ENCODE measurements at places on chromosomes 7 and 10.
A peak's percentile ranks its signal among the peaks of the same experiment; 100 is the strongest.

DNA sequence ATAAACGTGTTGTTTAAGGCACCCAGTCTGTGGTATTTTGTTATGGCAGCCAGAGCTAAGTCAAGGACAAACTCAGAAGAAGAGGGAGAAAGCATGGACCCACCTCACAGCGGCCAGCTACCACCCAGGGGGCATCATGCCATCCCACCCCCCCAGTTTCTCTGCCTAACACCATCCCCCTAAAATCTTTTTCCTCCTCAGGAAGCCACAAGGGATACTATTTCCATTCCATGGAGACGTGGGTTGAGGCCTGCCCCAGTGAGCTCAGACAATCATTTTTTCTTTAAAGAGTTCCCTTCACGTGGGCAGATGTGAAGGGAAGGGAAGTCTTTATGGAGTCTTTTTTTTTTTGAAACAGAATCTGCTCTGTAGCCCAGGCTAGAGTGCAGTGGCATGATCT, 131.8 kb downstream of the FGFR2 start:
- DNase-seq: no peak

DNA sequence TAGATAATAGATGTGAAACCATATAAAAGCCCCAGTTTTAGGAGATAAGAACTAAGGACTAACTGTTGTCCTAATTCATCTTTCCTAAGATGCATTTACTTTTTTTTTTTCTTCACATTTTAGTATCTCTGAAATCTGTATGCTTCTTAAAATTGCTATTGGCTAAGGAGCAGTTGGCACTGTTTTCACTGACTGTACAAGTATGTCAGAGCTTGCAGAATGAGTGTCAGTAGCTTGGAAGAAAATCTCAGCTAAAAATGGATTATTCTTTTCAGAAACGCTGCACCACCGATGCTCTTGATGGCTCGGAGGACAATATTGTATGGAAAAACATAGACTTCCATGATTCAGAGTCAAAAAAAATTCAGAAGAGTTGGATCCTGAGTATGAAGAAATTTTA, 91.1 kb upstream of the DNAJB12 start:
- no peak for DNase-seq

DNA sequence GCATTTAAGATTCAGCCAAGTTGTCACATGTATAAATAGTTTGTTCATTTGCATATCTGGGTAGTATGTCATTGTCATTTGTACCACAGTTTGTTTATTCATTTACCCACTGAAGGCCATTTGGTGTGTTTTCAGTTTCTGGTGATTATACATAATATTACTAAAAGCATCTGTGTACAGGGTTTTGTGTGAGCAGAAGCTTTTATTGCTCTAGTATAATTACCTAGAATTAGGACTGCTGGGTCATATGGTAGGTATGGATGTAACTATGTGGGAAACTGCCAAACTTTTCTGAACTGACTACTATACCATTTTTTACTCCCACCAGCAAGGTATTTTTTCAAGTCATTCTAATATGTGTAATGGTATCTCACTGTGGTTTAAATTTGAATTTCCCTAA, 584.0 kb upstream of the GHITM start:
- no peak for DNase-seq

DNA sequence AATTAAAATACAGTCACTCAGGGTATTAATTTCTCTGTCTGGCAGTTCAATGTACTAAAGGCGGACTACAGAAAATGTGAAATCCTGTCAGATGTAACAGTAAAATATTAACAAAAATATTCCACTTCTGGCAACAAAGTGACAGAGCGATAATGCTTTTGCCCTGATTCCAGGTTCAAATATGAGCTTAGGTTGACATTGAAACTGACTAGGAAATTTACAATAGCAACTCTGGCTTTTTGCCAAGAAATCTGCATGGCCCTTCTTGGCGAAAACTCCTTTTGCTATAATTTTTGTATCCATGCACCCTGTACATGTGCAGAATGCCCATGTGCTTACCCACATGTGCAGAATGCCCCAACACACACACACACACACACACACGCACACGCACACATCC, 552.2 kb downstream of the MDFIC start:
- DNase-seq: no peak

DNA sequence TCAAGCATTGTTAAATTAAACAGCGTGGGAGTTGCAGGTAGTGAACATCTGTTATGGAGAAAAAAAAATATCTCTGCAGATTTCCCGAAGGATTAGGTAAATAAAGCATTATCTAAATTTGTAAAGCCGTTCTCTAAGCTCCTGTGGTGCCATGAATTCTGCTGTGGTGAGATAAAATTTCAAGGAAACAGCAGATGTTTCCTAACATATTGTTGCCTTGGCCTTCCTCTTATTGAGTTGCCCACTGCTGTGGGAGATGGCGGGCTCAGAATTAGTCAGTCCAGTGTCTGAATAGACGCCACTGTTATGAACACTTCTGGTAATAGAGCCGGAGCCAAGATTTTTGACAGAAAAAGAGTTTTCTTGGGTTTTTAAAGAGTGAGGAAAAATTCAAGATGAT, 82.6 kb upstream of the ELMO1 start:
- no peak for DNase-seq

DNA sequence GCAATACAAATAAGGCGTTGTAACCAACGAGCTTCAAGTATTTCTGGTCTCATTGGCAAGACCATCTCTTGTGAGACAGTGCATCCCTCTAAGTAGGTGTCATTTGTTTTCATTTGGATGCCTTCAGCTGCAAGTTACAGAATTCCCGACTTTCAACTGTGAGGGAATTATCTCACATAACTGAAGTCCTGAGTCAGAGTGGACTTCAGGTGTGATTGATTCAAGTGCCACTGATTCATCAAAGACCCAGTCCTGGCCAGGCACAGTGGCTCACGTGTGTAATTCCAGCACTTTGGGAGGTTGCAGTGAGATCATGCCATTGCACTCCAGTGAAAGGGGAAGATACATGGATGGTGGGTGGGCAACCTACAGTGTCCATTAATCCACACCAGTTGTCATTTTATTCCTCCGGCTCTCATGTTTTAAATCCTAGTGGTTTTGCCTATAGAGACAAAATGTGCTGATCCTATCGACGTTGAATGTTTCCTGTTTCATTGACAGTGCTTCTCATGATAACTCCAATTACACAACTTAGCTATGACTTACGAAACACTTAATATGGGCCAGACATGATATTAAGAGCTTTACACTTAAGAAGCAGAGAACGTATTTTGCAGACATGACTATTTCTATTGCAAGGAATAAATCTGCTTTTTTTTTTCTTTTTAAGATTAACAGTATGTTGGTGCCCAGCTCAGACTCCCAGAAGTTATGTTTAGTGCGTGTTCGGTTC, 268.0 kb downstream of the FRMD4A start:
- DNase-seq: no peak

- DNase-seq: no peak
Observed at GRCh38 chr10:97714401-97715258, 1.1 kb downstream of the MARVELD1 start.

DNA sequence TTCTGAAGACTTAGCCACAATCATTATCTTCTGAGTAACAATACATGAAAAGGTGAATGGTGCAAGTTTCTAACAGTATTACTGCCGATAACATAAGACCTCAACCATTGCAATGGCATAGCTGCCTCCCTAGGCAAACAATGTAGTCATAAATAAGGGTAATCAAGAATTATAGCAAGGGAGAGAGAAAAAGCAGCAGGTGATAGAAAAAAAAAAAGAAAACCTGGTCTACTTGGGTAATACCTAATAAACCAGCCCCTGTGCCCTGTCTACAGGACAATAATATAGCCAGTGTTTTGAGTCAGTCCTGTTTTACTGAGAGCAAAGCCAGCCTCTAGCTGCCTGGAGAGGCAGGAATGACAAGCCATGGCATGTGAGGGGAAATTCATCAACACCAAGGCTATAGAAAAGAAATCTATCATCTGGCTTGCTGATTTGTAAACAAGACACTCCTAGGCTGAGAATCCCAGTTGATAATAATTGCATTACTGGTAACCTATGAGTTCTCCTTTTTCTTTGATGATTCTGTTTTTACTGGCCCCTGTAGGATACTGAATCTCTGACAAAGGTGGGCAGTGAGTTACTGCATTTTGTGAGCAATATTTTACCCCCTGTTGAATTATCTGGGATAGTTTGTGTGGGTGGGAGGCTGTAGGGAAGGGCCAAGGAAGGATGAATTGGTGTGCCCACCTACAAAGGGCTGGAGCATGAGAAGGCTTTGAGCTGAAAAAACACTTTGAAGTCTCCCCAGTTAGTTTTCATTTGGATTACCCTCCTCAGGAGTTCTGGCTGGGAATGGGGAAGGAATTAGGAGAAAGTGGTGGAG, 1.7 kb upstream of the WEE2 start:
- DNase-seq: no peak

DNA sequence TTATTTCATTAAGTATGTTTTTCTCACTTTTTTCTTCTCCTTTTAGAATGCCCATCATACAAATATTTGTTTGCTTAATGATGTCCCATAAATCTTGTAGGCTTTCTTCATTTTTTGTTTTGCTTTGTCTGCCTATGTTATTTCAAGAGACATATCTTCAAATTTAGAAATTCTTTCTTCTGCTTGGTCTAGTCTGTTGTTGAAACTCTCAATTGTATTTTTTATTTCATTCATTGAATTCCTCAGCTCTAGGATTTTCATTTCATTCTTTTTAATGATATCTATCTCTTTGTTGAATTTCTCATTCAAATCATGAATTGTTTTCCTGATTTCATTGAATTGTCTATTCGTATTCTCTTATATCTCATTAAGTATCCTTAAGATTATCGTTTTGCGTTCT, 125.1 kb upstream of the VIPR2 start:
- DNase-seq: no peak

DNA sequence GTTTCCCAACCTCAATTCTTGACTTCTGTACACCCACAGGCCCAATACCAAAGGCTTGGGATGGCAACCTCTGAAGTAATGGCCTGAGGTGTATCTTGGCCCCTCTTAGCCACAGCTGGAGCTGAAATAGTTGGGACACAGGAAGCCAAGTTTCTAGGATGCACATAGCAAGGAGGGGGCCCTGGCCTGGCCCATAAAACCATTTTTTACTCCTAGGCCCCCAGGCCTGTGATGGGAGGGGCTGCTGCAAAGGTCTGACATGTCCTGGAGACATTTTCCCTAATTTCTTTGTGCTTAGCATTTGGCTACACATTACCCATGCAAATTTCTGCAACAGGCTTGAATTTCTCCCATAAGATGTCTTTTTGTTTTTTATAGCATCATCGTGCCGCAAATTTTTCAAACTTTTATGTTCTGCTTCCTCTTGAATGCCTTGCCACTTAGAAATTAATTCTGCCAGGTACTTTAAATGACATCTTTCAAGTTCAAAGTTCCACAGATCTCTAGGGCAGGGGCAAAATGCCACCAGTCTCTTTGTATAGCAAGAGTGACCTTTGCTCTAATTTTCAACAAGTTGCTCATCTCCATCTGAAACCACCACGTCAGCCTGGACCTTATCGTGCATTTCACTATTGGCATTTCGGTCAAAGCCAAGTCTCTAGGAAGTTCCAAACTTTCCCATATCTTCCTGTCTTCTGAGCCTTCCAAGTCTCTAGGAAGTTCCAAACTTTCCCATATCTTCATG, 490.8 kb downstream of the IPMK start:
- DNase-seq: no peak

GRCh38 chr10:29630205-29631048, 4.3 kb downstream of the SVIL start:
- no peak for DNase-seq

DNA sequence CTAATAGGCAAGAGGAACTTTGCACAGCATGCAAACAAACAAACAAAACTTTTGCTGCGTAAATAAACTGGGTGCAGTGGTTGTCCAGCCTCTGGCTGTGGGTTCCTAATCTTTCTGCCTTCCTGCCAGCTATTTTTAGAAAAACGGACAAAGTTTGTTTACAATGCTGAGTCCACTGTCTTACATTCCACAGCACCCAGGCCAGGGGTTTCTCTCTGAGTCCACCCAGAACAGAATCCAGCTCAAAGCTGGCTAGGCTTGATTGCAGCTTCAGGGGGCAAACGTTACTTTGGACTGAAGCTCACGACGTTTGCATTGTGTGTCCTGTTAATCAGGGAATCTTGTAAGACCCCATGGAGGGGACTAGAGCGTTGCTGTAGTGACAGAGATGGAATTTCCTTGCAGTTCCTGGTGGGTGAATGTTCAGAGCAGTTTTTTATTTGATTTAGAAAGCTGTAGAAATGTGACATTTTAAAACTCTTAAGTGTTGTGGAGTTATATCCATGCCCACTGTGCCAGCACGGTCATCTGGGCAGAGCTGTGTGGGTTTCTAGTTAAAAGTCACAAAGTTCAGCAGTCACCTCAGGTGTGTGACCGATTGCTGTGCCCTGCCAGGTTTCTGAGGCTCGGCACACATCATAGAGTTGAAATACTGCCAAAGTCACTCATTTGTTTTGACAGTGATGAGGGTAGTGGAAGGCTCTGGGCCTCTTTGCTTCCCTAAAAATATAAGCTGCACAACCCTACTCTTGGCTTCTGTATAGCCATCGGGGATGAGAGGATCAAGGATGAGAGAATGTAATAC, 247.0 kb downstream of the STK31 start:
- DNase-seq: no peak

- no peak for DNase-seq
Observed at GRCh38 chr10:31822150-31822549, 106.5 kb downstream of the ARHGAP12 start.

GRCh38 chr7:101241015-101241363, 3.4 kb upstream of the CLDN15 start:
- no peak for DNase-seq

- peak; percentile 45 for DNase-seq
Observed at GRCh38 chr10:132961787-132962622, 19.6 kb upstream of the CFAP46 start.

DNA sequence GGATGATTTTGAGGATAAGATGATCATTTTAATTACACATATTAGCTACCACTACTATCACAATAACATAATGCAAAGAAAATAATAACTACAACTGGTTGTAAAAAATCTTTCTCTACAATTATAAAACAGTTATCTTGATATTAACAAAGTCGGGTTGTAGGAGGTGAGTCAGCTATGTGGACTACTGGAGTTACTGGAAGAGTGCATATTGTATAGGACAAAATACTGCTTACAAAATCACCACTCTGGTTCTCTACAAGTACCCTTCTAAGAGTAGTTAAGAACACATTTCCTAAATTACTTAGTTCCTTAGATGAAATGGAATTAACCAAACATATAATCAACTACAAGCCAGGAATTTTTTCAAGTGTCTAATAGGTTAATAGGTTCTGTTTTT, 74.1 kb downstream of the HYCC1 start:
- DNase-seq: no peak

All from stimulated activated CD8-positive, alpha-beta memory T cell treated with anti-CD3 and anti-CD28 coated beads, Interleukin-2, amount 100 ng/mL, for 1 hour (primary cell).